ENCODE measurements at places on chromosomes 3 and 15.

DNA sequence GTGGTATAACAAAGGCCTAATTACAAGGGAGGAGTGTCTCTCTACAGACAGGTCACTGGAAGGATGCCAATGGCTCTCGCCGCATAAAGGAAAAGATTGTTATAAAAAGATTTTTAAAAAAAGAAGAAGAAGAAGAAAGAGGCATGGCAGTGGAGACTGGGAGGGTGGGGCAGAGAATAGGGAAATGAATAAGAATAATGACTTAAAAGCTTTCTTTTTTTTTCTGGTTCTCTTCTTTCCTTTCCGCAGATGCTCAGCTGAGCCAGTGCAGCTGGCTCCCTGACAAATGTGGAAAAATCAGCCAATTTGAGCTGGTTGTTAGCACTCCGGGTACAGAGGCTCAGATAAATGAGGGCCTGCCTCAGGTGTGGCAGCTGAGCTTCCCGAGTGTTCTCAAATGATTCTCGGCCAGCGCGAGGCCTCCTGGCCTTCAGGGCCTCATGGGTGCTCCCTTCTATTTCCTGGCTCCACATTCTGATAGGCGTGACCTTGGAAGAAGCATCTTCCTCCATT, 234.1 kb downstream of the RORA start:
- DNase-seq = no peak

- no peak for DNase-seq
These were observed 28.6 kb downstream of the WNT7A start for GRCh38 chr3:13851091-13851849.

DNA sequence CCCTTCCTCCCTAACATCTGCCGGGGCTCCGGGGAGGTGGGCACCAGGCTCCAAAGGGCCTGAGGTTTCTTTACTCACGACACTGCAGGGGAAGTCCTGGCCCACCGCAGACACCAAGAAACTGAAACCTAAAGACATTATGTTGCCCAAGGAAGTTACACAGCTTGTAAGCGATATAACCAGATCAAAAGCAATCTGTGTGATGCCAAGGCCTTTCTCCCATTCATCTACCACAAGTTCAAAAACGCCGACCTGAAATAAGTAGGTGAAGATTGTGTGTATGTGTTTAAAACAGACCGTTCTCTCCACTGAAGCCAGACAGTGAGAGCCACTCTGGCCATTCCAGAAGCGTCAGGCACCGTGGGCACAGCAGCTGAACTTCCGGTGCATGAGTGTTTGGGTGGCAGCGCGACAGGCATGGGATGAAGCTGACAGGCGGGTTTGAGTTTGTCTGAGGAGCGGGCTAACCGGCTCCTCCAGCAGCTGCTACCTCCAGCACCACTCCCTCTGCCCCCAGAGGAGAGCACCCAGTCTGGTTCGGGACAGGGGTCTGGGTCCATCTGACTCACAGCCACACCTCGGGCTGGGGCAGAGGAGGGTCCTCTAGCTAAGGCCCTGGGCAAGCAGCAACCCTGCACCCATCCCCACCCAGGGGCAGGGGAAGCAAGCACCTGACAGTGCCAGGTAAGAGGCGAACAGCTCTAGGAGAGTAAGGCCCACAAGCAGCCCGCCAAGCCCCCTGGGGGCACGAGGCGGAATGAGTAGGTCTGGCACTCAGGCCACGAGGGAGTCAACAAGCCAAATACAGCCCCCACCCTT, 1.3 kb downstream of the TNK2 start:
- DNase-seq = no peak

DNA sequence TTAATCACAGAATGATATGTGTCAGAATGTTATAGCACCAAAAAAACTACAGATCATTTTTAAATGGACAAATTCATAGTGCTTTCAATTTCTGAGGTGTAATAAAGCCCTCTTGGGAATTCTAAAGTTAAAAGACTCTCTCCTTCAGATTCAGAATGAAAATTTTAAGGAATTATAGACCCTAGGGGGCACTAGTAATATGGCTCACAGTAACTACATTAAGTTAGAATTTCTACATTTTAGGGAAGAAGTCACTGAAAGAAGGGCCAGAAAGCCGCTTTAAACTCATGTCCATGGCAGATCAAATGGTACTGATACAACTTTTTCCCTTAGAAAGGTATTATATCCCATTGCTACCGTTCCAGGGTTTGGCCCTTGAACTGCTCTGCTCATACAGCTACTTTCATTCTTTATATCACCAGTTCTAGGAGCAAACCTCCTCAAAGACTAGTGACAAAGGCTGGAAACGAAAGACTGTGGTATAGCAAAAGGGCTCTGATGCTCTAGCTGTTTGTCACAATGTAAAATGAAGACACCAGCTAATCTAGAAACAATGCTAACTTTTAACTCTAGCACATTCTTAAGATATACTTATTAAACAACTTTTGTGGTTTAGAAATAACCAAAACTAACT, 18.1 kb downstream of the DAZL start:
- DNase-seq = no peak

DNA sequence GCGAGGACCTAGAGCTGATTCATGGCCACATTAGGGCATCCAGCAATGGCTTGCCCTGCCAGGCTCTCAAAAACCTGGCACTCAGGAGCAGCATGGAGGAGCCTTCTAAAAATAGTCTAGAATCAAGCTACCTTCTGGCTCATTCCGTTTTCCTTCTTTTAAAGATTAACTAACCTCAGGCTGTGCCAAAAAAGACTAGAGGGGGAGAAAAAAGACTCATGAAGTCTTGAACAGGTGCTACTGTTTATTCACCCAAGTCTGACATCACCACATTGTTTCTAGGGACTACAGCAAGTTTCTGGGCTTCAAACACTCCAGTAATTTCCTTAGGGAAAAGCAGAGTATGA, 125.8 kb downstream of the TNIK start:
- peak; percentile 95 for DNase-seq

DNA sequence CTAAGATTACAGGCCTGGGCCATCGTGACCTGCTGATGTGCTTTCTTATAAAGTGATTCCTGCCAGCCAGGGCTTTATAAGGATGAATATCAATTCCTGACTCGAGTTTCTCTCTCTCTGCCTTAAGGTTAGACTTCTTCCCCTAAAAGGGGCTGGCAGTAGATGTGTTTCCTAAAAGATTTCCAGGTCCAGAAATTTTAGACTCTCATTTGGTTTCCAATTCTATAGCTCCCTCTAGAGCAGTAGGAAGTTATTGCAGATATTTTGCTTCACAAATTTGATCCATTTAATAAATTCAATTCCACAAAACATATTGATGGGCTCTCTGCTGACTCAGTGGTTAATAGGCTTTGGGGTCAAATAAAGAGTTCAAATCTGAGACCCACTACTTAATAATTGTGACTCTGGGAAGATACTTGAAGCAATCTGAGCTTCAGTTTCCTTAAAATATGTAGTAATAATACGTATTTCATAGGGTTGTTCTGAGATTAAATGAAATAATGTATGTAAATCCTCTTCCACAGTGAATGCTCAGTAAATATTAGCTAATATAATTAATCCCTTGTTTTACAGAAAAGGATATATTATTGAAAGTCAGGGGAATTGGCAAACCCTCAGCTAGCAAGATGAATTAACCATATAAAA, 2.1 kb downstream of the TRIM69 start:
- DNase-seq = no peak

- no peak for DNase-seq
These were observed 16.4 kb upstream of the ST8SIA2 start for GRCh38 chr15:92377083-92377789.

GRCh38 chr15:80323285-80323684, 71.3 kb upstream of the CTXND1 start:
- no peak for DNase-seq

DNA sequence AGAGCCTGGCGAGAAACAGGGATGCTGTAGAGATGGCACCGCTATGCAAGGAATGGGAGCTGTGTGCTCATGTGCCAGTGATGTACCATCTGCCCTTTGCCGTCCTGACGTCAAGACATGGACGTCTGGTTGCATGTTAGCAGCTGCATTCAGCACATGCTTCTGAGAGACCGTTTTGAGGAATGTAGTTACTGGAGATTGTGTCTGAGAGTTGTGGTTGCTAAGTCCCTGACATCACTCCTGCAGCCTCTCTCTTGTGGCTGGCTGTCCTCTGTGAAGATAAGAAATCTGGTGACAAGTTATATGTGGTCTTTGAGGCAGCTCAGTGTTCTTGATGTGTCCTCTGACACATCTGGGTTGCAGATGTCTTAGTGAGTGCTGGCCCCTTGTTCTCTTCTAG, 165.1 kb downstream of the APBA2 start:
- no peak for DNase-seq
